ENCODE measurements at places on chromosomes 2 and 18. TPM values are rescaled to one million over a fixed set of nuclear protein-coding genes. Genes with fewer than 3 reads are reported as not detected.

DNA sequence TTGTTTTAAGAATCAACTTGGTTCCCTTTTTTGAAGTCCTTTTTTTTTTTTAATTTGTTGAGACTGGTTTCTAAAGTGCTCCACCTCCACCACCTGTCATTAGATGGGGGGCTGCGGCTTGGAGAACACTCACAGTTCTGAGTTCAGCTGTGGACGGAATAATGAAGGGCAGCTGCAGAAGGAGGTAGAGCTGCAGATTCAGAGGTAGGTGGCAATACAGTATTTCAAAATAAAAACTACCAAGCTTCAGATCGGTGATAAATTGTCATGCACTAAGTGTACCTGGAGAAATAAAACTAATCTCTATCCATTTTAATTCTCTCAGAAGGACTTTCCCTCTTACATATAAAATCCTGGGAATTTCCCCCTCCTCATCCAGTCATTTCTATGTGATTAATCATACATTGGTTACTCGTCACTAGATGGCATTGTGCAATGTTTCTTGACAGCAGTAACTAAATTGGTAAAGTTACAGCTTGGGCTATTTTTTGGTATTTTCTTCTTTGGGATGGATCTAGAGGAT, 81.1 kb upstream of the SLC39A10 start:
- peak; percentile 91 for DNase-seq

- no peak for DNase-seq
Observed at GRCh38 chr18:65206551-65207260, 544.1 kb upstream of the CDH7 start.

- DNase-seq, result no peak
Observed at GRCh38 chr2:207750876-207751275, 18.8 kb downstream of the FZD5 start.

GRCh38 chr2:22375096-22375495, 1009.9 kb upstream of the KLHL29 start:
- no peak for DNase-seq

- no peak for DNase-seq
Observed at GRCh38 chr2:86468162-86469033, 27.2 kb downstream of the KDM3A start.

DNA sequence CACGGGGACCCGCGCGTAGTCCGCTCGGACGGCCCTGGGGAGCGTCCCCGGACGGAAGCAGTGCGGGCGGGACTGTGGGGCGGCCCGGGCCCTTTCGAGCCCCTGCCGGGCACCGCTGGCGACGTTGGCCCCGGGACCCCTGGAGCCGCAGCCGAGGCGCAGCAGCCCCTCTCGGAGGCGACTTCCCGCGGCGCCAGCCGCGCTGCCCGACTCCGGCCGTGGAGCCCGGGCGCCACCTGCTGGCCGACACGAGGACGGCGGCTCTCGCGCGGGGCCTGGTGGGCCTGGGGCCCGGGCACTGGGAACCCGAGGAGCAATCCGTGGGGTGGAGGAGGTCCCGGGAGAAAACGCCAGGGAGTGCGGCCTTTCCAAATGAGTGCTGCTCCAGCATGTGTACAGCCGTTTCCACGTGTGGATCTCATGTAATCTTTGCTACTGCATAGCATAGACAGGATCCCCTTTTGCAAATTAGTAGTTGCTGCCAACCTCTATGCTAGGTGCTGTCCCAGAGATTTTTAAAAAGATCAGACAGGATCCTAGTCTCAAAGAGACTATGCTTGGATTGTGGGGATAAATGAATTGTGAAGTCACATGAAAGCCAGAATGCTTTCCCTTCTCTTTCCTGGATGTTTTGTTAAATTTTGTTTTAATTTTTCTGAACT, 4.0 kb downstream of the ID2 start:
- no peak for DNase-seq

DNA sequence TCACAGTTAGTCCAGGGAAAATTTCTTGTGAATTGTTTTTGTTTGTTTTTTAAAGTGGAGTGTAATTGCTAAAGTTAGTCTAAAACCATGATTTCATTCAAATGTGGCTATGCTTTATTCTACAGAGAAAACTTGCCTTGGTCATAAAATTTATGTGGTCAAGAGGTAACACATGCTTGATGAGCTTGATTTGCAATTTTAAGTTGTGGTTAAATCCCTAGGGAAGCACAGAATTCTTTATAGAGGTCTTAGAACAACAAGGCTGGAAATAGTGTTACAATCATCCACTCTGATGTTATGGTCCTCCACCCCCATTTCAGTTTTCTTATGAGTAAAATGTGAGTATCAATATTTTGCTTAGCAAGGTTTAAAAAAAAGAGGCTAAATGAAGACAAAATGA, 359.6 kb downstream of the NRXN1 start:
- no peak for DNase-seq

- peak; percentile 42 for DNase-seq
Observed at GRCh38 chr2:45191976-45192375, 182.7 kb upstream of the SIX2 start.

DNA sequence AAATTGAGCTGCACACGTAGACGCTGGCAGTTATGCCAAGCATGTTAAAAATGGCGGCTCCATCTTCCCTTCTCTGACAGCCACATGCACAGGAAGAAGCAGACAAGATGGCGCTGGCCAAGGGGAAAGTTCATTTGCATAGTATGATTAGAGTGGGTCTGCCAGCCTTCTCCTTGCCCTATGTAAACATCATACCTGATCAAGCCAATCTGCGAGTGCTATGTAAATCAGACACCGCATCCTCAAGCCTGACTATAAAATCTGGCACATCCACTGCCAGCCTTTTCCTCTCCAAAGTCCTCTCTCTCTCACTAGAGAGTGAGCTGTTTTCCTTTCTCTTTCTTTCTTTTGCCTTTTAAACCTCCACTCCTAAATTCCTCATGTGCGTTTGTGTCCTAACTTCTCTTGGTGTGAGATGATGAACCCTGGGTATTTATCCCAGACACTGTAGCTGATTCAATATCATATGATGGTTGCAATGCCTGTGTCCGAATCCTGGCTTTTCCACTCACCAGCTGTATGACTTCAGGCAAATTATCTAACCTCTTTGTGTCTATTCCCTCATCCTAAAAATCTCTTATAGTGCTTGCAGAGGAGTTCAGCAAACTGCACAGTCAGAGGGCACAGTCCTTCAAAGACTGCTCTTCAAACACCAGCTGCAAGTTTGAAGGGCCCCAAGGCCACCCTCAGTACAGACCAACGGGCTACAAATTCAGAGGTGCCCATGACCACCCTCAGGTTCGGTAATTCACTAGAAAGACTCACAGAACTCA, 39.3 kb upstream of the ITSN2 start:
- DNase-seq, result peak; percentile 5

DNA sequence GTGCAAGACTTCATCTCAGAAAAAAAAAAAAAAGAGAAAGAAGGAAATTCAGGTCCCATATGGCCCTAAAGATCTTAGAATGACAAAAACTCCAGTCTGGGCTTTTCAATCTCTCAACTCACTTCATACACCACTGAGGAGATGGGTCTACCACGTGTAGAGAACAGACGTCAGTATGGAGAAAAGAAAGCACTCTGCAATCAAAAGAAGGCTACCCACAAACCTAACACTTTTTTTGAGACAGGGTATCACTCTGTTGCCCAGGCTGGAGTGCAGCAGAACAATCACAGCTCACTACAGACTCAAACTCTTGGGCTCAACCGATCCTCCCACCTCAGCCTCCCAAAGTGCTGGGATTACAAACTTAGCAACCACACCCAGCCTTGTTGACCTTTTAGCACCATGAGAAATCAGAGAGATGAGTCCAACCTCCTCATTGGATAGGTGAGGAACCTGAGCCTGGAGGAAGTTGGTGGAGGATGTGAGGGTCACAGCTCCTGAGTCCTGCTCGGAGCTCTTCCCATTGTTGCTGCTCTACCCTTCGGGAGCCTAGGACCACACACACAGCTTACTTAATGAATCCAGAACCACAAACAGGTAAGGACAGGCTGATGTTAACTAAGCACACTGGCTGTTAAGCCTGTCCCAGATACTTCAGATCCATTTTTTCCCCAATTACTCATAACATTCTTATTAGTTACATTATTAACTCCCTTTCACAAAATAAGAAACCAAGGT, 23.7 kb downstream of the TBC1D8 start:
- no peak for DNase-seq

- peak; percentile 24 for DNase-seq
Observed at GRCh38 chr2:100924122-100924519, 78.0 kb upstream of the RPL31 start.

- DNase-seq, result no peak
Observed at GRCh38 chr18:74996055-74996454, 212.9 kb downstream of the PTGR3 start.

DNA sequence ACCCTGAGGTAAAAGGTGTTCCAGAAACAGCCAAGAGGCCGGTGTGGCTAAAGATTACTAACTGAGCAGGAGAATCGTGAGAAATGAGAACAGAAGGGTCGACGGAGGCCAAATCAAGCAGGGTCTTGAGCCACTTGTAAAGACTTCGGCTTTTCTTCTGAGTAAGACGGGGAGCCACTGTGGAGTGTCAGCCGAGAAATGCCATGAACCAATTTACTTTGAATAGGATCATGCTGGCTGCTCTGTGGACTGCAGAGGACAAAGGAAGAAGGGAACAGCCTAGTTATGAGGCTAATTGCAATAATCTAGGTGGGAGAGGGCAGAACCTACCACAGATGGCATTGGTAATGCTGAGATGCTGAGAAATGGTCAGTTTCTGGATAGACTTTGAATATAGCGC, 16.8 kb downstream of the VIT start:
- no peak for DNase-seq

GRCh38 chr2:42109959-42110640, 59.1 kb upstream of the EML4 start:
- DNase-seq, result no peak

GRCh38 chr2:157830696-157831570, 45.2 kb downstream of the ACVR1 start:
- DNase-seq, result peak; percentile 96

- peak; percentile 7 for DNase-seq
Observed at GRCh38 chr2:46936566-46936965, 21.0 kb upstream of the MCFD2 start.

DNA sequence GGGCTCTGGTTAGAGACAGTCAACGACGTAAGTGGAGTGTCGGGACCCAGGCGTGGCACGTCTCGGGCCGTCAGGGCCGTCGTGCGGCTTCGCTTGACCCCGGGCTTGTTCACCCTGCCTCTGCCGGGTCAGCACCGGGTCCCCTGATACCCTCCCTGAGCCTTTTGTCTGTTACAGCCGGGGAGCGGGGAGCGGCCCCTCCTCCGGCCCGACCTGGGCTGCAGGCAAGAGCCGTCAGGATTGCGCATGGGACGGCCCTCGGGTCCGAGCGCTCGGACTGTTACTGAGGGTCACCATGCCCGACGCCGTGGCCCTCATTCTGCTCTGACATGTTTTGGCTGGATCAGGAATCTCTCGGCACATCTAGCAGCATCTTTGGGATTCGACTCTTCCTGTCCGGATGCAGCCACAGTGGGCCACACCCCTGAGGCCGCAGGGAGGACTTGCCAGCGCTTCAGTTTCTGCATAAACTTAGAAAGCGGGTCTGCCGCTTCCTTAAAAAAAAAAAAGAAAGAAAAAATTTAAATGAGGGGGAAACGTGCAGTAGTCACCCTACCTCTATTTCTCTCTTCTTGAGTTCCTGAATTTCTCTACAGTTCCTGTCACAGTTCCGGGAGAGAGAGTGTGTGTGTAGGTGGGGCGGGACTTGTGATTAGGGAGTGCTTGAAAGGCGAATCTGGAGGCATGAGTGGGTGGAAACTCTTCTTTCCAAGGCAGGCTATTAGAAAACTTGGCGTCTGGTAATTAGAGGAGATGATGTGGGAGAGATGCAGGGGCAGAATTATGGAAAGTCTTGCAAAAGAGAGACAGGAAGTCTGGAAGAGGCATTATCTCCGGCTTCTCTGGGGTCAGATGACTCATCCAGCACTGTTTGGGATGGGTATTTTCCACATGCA, 909 bp downstream of the TMEM87B start:
- DNase-seq, result peak; percentile 98

GRCh38 chr2:205424326-205424725, 258.0 kb upstream of the NRP2 start:
- no peak for DNase-seq

DNA sequence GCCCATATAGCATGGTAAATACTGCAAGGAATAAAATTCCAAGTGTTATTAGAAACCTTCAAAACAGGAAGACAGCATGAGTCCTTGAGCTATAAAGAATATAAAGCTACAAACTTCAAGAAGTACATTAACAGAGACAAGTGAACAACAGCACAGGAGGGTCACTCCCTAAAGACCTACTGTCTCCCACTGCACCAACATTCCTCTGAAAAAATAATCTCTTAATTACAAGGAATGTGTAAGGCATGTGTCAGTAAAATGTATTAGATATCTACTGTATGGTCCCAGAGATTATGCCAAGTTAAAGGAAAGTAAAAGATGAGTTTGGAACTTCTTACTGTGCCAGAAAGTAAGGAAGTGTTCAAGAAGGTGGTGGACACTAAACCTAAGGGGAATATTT, 29.9 kb downstream of the SUMO1 start:
- DNase-seq, result no peak

DNA sequence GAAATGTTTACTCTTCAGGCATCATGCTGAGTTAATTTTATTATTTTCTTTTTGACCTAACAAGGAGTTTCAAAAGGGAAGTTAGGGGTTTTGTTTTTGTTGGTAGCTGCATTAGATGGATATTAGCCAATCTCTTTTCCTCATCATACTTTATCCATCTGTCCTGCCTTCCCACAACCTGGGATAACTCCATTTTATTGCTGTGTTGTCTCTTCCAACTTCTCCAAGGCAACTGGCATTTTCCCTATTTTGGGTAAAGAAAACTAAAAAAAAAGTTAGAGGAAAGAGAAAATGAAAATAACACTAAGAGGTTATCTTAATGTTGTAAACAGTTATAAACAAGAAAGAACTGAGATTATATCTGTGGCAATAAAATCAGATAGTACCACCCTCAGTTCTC, 147.0 kb downstream of the PID1 start:
- peak; percentile 85 for DNase-seq

RBM44 gene
- 0.97 TPM for total RNA-seq

PRKAG3 gene
- total RNA-seq, result not detected

SERPINB2 gene
- total RNA-seq, result 22.9 TPM

PPP4R3B gene
- total RNA-seq, result 47.5 TPM

CHAC2 gene
- 5.2 TPM for total RNA-seq

IL1R1 gene
- 62.6 TPM for total RNA-seq

ZNF24 gene
- 41.0 TPM for total RNA-seq

GPR17 gene
- not detected for total RNA-seq

DUSP2 gene
- total RNA-seq, result 2.3 TPM

FN1 gene
- total RNA-seq, result 3,312 TPM

LHCGR gene
- total RNA-seq, result under 0.01 TPM
